Stimulated activated CD4-positive, alpha-beta T cell treated with anti-CD3 and anti-CD28 coated beads, Interleukin-12 subunit alpha, Interleukin-12 subunit beta, amount 100 ng/mL, for 48 hours (primary cell): ENCODE measurements at places on chromosomes 12 and 14.

GRCh38 chr14:61417883-61418455 lies 96.6 kb downstream of the PRKCH start:
- DNase-seq, result no peak

DNA sequence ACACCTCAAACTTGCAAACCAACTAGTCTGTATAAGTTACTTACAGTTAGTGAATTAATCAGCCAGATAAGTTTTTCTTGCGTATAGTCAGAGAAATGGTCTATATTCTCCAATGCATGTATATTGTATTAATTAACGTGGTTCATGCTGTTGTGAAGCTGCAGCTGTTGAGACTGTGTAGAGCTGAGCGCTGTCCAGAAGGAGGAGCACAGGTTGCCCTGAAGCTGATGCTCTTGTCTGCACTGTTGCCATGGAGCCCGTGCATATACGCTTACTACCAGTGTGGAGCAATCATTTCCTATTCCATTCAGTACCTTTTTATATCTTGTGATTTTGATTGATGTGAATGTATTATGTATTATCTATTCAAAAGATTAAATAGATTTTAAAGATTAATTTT lies 74.3 kb upstream of the ARID2 start:
- DNase-seq, result no peak

GRCh38 chr12:84822525-84822924 lies 90.1 kb downstream of the SLC6A15 start:
- no peak for DNase-seq

- no peak for DNase-seq
Measured at GRCh38 chr12:132873724-132874123, 13.7 kb downstream of the CHFR start.

DNA sequence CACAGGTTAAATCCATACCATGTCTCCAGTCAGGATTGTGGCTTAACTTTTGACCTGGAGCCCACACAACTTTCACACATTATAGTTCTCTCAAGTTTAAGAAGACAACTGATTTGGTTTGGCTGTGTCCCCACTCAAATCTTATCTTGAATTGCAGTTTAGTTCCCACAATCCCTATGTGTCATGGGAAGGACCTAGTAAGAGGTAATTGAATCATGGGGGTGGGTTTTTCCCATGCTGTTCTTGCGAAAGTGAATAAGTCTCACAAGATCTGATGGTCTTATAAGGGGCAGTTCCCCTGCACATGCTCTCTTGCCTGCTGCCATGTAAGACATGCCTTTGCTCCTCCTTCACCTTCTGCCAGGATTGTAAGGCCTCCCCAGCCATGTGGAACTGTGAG lies 38.2 kb upstream of the PARP11 start:
- DNase-seq, result no peak

DNA sequence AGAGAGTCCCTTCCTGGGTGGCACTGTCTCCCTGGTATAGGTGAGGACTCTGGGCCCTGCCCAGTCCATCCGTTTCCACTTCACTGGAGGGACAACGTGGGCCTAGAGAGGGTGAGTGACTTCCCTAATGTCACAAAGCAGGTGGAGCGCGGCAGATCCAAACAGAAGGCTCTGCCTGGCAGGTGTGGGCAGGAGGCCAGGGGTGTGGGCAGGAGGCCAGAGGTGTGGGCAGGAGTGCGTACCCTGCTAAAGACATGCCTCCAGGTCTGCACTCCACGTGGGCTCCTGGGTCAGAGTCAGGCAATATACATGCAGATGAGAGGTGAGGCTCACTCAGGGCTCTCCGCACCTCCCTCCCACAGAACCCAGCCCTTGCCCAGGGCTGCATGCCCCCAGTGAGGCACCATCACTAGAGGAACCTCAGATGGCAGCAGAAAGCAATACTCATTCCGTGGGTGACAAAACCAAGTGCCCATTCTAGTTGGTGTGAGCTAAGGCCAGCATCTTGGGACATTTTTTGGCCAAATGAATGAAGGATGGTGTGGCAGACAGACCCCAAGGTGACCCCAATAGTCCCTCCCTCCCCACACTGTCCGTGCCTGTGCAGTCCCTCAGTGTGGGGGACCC lies 271.6 kb upstream of the RTL1 start:
- no peak for DNase-seq

DNA sequence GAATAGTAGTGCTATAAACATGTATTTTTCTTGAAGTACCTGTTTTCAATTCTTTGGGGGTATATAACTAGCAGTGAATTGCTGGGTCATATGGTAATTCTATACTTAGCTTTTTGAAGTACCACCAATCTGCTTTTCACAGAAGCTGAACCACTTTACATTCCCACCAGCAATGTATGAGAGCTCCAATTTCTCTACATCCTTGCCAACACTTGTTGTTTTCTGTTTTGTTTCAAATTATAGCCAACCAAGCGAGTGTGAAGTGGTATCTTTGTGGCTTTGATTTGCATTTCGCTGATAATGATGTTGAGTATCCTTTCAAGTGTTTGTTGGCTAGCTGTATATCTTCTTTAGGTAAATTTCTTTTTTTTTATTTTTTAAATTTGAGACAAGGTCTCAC lies 95.7 kb downstream of the PAPLN start:
- no peak for DNase-seq

DNA sequence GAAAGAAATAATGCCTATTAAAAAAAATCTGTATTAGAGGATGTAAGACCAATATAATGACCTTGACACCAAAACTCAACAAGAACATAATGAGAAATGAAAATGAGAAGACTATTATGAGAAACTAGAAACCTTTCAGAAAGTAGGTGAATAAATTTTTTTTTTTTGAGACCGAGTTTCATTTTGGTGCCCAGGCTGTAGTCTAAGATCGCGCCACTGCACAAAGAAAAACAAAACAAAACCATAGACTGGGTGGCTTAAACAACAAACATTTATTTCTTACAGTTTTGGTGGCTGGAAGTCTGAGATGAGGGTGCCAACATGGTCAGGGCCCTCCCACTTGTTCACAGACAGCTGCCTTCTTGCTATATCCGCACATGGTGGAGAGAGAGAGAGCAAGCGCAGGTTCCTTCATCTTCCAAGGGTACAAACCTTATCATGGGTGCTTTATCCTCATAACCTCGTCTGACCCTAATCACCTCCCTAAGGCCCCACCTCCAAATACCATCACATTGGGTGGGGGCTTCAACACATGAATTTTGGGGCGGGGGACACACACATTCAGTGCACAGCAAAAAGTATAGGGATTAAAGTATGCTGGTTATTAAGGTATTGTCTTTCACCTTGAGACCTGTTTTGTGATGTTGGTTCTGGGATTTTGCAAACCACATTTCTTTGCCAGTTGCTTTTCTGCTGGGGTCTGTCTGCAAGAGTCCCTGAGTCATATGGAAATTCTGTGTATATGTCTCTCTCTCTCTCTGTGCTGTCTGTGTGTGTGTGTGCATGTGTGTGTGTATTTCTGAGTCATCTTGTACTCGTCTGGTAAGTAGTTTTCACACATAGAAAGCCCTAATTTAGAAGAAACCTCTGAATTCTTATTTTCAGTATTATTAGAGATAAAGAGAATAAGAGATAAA lies 26.2 kb downstream of the ZCRB1 start:
- peak; percentile 59 for DNase-seq

DNA sequence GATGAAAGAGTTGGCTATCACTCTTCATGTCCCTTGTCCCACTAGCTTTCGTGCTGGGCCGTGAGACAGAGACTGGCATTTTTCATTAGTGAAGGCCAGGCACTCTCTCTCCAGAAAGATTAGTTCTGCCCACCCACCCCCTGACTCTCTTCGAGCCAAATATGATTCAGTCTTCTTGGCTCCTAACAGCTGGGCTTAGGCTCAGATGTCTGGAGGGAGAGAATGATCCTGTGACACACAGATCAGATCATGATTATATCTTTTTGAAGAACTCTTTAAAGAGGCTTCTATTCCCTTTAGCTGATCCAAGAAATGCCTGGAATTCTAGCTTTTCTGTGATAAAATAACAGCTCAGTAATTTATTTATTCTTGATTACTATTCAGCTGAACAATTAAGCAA lies 5.2 kb upstream of the GNG2 start:
- no peak for DNase-seq

GRCh38 chr12:23585782-23586163 lies 363.7 kb downstream of the SOX5 start:
- no peak for DNase-seq

GRCh38 chr14:34344318-34344717 lies 117.7 kb downstream of the SPTSSA start:
- DNase-seq, result no peak
